SJSA1 (cell line): ENCODE measurements at places on chromosomes 3 and 15. TPM values are rescaled to one million over a fixed set of nuclear protein-coding genes. Genes with fewer than 3 reads are reported as not detected.

- no peak overlapping the region for H3K27ac ChIP-seq
- no peak for DNase-seq
- H3K4me1 ChIP-seq = peaks cover 21% of the 10 kb centered on the region
These were observed 1.3 kb upstream of the ZXDC start for GRCh38 chr3:126477061-126477380.

The B3GALNT1 gene
- 23.1 and 44.7 TPM in 2 replicates for total RNA-seq

- no peak overlapping the region for H3K27ac ChIP-seq
- H3K4me3 ChIP-seq = no peak overlapping the region
- H3K36me3 ChIP-seq = no peaks in the 10 kb centered on the region
- DNase-seq = no peak
- H3K4me1 ChIP-seq = peaks cover 4% of the 10 kb centered on the region; the same call in 1 of the 2 replicates
These were observed 608.2 kb downstream of the NSUN3 start for GRCh38 chr3:94671078-94671477.

GRCh38 chr15:69666441-69666882, 213.8 kb downstream of the RPLP1 start:
- H3K4me3 ChIP-seq = no peak overlapping the region
- H3K4me1 ChIP-seq = no peaks in the 10 kb centered on the region
- H3K27me3 ChIP-seq = no peaks in the 10 kb centered on the region
- H3K27ac ChIP-seq = no peak overlapping the region
- no peaks in the 10 kb centered on the region for H3K36me3 ChIP-seq

GRCh38 chr3:148880681-148881080, 15.6 kb downstream of the CPA3 start:
- H3K36me3 ChIP-seq = no peaks in the 10 kb centered on the region
- H3K27ac ChIP-seq = no peak overlapping the region
- DNase-seq = no peak

DNA sequence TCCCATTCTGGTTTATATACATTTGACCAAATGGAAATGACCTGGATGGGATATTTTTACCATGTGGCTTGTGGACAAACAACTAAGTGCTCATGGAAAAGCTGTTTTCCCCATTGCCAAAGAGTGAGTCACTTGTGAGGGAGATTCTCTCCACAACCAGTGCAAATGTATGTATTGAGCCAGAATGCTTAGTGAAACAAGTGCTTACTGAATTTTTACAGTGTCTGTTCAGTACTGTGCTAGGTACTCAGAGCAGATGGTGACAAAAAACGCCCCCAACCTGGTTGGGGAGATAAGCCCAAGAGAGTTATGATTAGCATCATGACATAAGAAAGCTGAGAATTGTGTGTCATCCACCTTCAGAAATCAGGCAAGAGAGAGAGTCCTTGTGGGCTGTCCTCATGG, 2.3 kb downstream of the CHP1 start:
- H3K36me3 ChIP-seq = no peaks in the 10 kb centered on the region
- no peak overlapping the region for H3K4me3 ChIP-seq
- no peaks in the 10 kb centered on the region for H3K27me3 ChIP-seq
- no peak for DNase-seq
- H3K27ac ChIP-seq = no peak overlapping the region
- H3K4me1 ChIP-seq = peaks cover 21% of the 10 kb centered on the region

The NOX5 gene
- not detected in 2 replicates for total RNA-seq

DNA sequence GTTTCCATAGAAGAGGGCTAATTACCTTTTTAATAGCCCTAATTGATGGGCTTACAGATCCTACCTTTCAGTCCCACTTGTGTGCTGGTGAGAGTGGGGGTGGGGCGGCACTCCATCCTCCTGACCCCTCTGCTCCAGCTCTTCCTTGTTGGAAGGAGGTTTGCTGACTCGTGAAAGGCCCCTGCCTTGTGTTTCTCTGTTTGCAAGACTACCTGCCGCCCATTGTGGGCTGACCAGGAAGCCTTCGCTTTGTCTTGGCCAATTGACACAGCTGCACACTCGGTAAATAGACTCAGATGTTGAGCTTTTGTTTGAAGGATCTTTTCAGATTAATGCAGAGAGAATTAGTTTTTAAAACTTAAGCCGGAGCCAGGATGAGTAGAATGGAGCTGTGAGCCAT, 197.3 kb upstream of the HES1 start:
- H3K4me1 ChIP-seq = no peaks in the 10 kb centered on the region
- H3K27ac ChIP-seq = no peak overlapping the region
- no peaks in the 10 kb centered on the region for H3K27me3 ChIP-seq
- no peak overlapping the region for H3K4me3 ChIP-seq
- no peak for DNase-seq
- H3K36me3 ChIP-seq = no peaks in the 10 kb centered on the region

GRCh38 chr3:188491276-188491687, 337.3 kb downstream of the LPP start:
- peaks cover 38% of the 10 kb centered on the region for H3K4me1 ChIP-seq
- peak overlapping the region; percentile 55 for H3K27ac ChIP-seq
- no peak for DNase-seq
- H3K27me3 ChIP-seq = no peaks in the 10 kb centered on the region

The P2RY12 gene
- not detected in 2 replicates for total RNA-seq

The DET1 gene
- 4.2 and 5.5 TPM in 2 replicates for total RNA-seq

- no peaks in the 10 kb centered on the region for H3K36me3 ChIP-seq
- H3K4me3 ChIP-seq = no peak overlapping the region
- H3K27ac ChIP-seq = no peak overlapping the region
- DNase-seq = no peak
- H3K27me3 ChIP-seq = no peaks in the 10 kb centered on the region; the same call in none of the 2 replicates
These were observed 118.4 kb downstream of the ADCY5 start for GRCh38 chr3:123330441-123330991.

DNA sequence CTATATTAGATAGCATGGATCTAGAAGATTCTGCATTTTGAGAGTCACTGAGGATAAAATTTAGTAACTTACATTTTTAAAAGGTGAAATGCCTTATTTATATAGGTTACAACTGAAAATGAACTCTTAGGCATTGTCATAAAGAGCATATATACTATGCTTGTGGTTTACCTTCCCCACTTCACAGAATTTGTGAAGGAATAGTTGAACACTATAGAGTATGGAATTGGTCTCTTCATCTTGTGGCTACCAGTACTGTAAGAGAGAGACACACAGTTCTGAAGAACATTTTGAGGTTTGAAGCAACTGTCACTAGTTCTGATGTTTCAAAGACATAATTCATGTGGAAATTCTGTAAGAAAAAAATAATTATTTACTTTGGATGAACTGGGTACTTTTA, 41.7 kb upstream of the FBXL22 start:
- H3K27me3 ChIP-seq = no peaks in the 10 kb centered on the region
- no peak overlapping the region for H3K4me3 ChIP-seq
- H3K27ac ChIP-seq = no peak overlapping the region
- H3K4me1 ChIP-seq = peaks cover 21% of the 10 kb centered on the region
- no peak for DNase-seq

DNA sequence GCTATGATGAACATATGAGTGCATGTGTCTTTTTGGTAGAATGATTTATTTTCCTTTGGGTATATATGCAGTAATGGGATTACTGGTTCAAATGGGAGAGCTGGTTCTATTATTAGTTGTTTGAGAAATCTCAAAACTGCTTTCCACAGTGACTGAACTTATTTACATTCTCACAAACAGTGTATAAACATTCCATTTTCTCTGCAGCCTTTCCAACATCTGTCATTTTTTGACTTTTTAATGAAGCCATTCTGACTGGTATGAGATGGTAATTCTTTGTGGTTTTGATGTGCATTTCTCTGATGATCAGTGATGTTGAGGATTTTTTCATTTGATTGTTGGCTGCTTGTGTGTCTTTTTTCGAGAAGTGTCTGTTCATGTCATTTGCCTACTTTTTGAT, 1124.2 kb downstream of the NAALADL2 start:
- H3K36me3 ChIP-seq = no peaks in the 10 kb centered on the region
- no peak for DNase-seq
- H3K4me1 ChIP-seq = no peaks in the 10 kb centered on the region
- no peaks in the 10 kb centered on the region for H3K27me3 ChIP-seq

GRCh38 chr3:10855871-10856662, 40.0 kb downstream of the SLC6A11 start:
- no peaks in the 10 kb centered on the region for H3K36me3 ChIP-seq
- H3K27ac ChIP-seq = no peak overlapping the region
- H3K4me1 ChIP-seq = no peaks in the 10 kb centered on the region
- H3K27me3 ChIP-seq = no peaks in the 10 kb centered on the region
- no peak for DNase-seq
- no peak overlapping the region for H3K4me3 ChIP-seq

- H3K27me3 ChIP-seq = no peaks in the 10 kb centered on the region
- no peaks in the 10 kb centered on the region for H3K4me1 ChIP-seq
- no peaks in the 10 kb centered on the region for H3K36me3 ChIP-seq
- no peak overlapping the region for H3K4me3 ChIP-seq
- DNase-seq = no peak
These were observed 106.3 kb upstream of the BOC start for GRCh38 chr3:113105093-113105449.

GRCh38 chr3:120119846-120120510, 25.7 kb upstream of the GSK3B start:
- DNase-seq = no peak
- peaks cover 4% of the 10 kb centered on the region for H3K4me1 ChIP-seq
- H3K27ac ChIP-seq = no peak overlapping the region
